ENCODE measurements at places on chromosomes 2 and 18. TPM values are rescaled to one million over a fixed set of nuclear protein-coding genes. Genes with fewer than 3 reads are reported as not detected.

DNA sequence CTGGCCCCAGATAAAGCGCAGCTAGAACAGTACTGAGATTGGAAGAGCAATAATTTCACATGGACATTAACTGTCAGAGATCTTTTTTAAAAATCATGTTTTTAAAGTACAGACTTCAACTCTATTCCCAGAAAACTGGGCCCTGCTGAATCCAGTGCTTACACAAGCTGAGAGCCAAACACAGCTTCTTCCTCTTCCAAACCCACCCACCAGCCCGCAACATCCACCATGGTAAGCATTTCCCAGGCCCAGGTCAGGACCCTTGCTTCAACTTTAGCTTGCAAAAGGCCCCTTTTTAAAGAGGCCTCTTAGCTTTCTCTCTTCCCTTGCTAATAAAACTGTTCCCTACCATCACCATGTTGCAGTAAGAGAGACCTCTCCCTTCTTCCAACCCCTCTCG is 2.1 kb downstream of the AAK1 start:
- peak overlapping the region; percentile 96 for H3K27ac ChIP-seq
- no peak for DNase-seq
- peaks cover 6% of the 10 kb centered on the region for H3K4me1 ChIP-seq
- H3K36me3 ChIP-seq: peaks cover 2% of the 10 kb centered on the region

GRCh38 chr2:96449637-96450036 is 55.5 kb downstream of the NEURL3 start:
- peaks cover 2% of the 10 kb centered on the region for H3K27me3 ChIP-seq
- H3K4me1 ChIP-seq: no peaks in the 10 kb centered on the region
- H3K4me3 ChIP-seq: no peak overlapping the region

GRCh38 chr2:15636972-15637785 is 45.5 kb downstream of the DDX1 start:
- DNase-seq: peak; percentile 57
- H3K27ac ChIP-seq: peak overlapping the region; percentile 8
- no peaks in the 10 kb centered on the region for H3K27me3 ChIP-seq
- no peak overlapping the region for H3K4me3 ChIP-seq
- peaks cover 4% of the 10 kb centered on the region for H3K4me1 ChIP-seq

EIF5B gene
- 9.7 TPM for polyA plus RNA-seq

DNA sequence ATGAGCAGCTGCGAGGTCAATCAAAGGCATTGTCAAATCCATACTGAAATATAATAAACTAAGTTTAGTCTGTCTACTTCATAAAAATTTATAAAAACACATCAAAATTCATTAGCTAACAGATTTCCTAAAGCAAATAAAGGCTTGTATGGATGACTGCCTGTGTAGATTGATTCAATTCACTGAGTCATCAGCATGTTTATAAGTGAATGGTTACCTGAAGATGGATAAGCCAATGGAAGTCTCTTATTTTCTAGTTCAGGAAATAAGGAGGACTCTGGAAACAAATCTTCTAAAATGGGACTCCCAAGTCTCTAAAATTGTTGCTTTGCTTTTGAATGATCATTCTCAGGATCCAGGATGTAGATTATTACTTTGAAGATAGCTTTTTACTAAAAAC is 57.0 kb upstream of the HNRNPA3 start:
- H3K27ac ChIP-seq: no peak overlapping the region
- H3K36me3 ChIP-seq: no peaks in the 10 kb centered on the region
- no peaks in the 10 kb centered on the region for H3K27me3 ChIP-seq
- H3K4me3 ChIP-seq: no peak overlapping the region
- no peak for DNase-seq
- no peaks in the 10 kb centered on the region for H3K4me1 ChIP-seq

DNA sequence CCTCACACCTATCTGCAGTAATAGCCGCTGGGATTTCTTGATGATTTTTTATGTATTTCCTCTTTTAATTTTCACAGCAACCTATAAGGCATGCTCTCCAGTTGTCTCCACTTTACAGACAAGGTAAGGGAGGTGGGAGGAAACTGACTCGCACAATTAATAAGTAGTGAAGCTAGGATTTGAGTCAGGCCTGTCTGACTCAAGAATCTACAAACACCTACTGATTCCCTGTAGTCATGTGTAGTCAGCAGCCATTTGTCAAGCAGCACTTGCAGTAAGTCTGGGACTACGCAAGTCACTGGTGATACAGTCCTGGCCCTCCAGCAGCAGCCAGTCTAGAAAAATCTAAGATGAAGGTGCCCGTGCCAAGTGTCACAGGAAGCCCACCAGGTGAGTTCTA is 193.6 kb upstream of the PKDCC start:
- H3K36me3 ChIP-seq: no peaks in the 10 kb centered on the region
- no peaks in the 10 kb centered on the region for H3K27me3 ChIP-seq
- no peaks in the 10 kb centered on the region for H3K4me1 ChIP-seq
- H3K4me3 ChIP-seq: no peak overlapping the region
